Ureter (tissue), 1 donor: ENCODE measurements at places on chromosomes 6 and 20. TPM values are rescaled to one million over a fixed set of nuclear protein-coding genes. Genes with fewer than 3 reads are reported as not detected.

The TSBP1 gene
- not detected for total RNA-seq

The TOX2 gene
- total RNA-seq, result 3.9 TPM

The DLK2 gene
- 3.2 TPM for total RNA-seq

The CST4 gene
- not detected for total RNA-seq

The KHDRBS2 gene
- total RNA-seq, result 0.89 TPM

The OR11A1 gene
- not detected for total RNA-seq

The DZANK1 gene
- total RNA-seq, result 7.1 TPM

The KCNK5 gene
- total RNA-seq, result 9.8 TPM

The C6orf141 gene
- total RNA-seq, result 1.6 TPM

The OXT gene
- total RNA-seq, result not detected

The SALL4 gene
- 2.3 TPM for total RNA-seq

The LAMA5 gene
- total RNA-seq, result 433 TPM

The TRAPPC3L gene
- total RNA-seq, result not detected

The LST1 gene
- total RNA-seq, result 6.7 TPM

The PLCB4 gene
- total RNA-seq, result 22.9 TPM

The LTA gene
- not detected for total RNA-seq

The HLA-DOA gene
- total RNA-seq, result 25.6 TPM

The SMAP1 gene
- total RNA-seq, result 21.9 TPM

The MEP1A gene
- total RNA-seq, result not detected

The TXLNB gene
- 0.94 TPM for total RNA-seq

The OTOR gene
- not detected for total RNA-seq

The OPRM1 gene
- total RNA-seq, result not detected

The COL9A1 gene
- 0.47 TPM for total RNA-seq

The LINC00237 gene
- not detected for total RNA-seq

The AMD1 gene
- 63.6 TPM for total RNA-seq

The GNMT gene
- total RNA-seq, result 0.73 TPM

The BANF2 gene
- total RNA-seq, result not detected

The TRIM15 gene
- total RNA-seq, result not detected

The NMBR gene
- not detected for total RNA-seq

The BPIFB6 gene
- total RNA-seq, result not detected

The ZNF318 gene
- total RNA-seq, result 14.7 TPM

The RBPJL gene
- not detected for total RNA-seq

The KIAA1755 gene
- total RNA-seq, result 3.9 TPM

The IL20RA gene
- total RNA-seq, result 39.5 TPM

The SLC13A3 gene
- 5.1 TPM for total RNA-seq

The YWHAB gene
- total RNA-seq, result 314 TPM

The POU3F2 gene
- total RNA-seq, result not detected

The CCN5 gene
- total RNA-seq, result 1.1 TPM

The CFAP206 gene
- 1.3 TPM for total RNA-seq

The KCNB1 gene
- 1.6 TPM for total RNA-seq

The ZNF334 gene
- total RNA-seq, result 18.7 TPM

The SYNDIG1 gene
- total RNA-seq, result 4.6 TPM

The IP6K3 gene
- total RNA-seq, result 2.6 TPM

The CHD6 gene
- 112 TPM for total RNA-seq

The ZKSCAN3 gene
- total RNA-seq, result 8.7 TPM

The TSPO2 gene
- total RNA-seq, result not detected

The ELOVL4 gene
- total RNA-seq, result 1.4 TPM

The UBD gene
- total RNA-seq, result 8.8 TPM

The DEF6 gene
- total RNA-seq, result 28.0 TPM

The MMP24 gene
- total RNA-seq, result 0.55 TPM
